ENCODE measurements at places on chromosomes 13 and 19. TPM values are rescaled to one million over a fixed set of nuclear protein-coding genes. Genes with fewer than 3 reads are reported as not detected.

- no peaks in the 10 kb centered on the region for H3K36me3 ChIP-seq
- no peaks in the 10 kb centered on the region for H3K27me3 ChIP-seq
- peak overlapping the region; percentile 10 for H3K4me3 ChIP-seq
- no peaks in the 10 kb centered on the region for H3K4me1 ChIP-seq
These were observed 233.0 kb upstream of the PRR20A start for GRCh38 chr13:56907766-56908165.

GRCh38 chr19:540867-541637, 2.8 kb upstream of the GZMM start:
- H3K27ac ChIP-seq = no peak overlapping the region
- no peaks in the 10 kb centered on the region for H3K4me1 ChIP-seq
- DNase-seq = no peak
- no peak overlapping the region for H3K4me3 ChIP-seq

GRCh38 chr19:7658219-7658686, 10.6 kb upstream of the RETN start:
- no peaks in the 10 kb centered on the region for H3K27me3 ChIP-seq
- H3K4me1 ChIP-seq = no peaks in the 10 kb centered on the region
- H3K36me3 ChIP-seq = no peaks in the 10 kb centered on the region
- no peak overlapping the region for H3K27ac ChIP-seq
- no peak overlapping the region for H3K4me3 ChIP-seq

GRCh38 chr13:20869540-20869939, 33.0 kb downstream of the XPO4 start:
- no peaks in the 10 kb centered on the region for H3K36me3 ChIP-seq
- no peak overlapping the region for H3K4me3 ChIP-seq
- no peak overlapping the region for H3K27ac ChIP-seq
- H3K27me3 ChIP-seq = no peaks in the 10 kb centered on the region

GRCh38 chr13:96581741-96582140, 412.5 kb downstream of the OXGR1 start:
- no peaks in the 10 kb centered on the region for H3K36me3 ChIP-seq
- no peak overlapping the region for H3K4me3 ChIP-seq
- no peak for DNase-seq
- H3K27me3 ChIP-seq = no peaks in the 10 kb centered on the region
- H3K4me1 ChIP-seq = no peaks in the 10 kb centered on the region
- no peak overlapping the region for H3K27ac ChIP-seq

- H3K4me3 ChIP-seq = no peak overlapping the region
- H3K36me3 ChIP-seq = no peaks in the 10 kb centered on the region
- no peak for DNase-seq
These were observed 15.9 kb downstream of the CBY2 start for GRCh38 chr13:45718063-45718462.

DNA sequence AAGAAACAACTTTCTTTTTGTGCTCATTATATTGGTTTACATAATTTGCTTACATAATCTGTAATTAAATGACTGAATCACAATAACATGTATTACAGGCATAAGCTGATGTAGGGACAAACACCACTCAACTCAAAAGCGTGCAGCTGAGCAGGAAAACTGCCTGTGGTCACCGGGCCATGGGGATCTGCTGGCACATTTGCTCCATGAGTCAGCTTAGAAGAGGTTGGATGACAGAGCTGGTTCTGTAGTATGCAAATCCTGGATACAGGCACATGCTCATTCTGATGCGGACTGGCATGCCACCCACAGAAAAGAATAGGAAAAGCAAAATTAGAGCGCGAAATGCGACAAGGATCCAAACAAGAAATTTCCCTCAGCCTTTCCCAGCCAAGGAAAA, 128.6 kb downstream of the USP12 start:
- no peaks in the 10 kb centered on the region for H3K27me3 ChIP-seq
- no peaks in the 10 kb centered on the region for H3K36me3 ChIP-seq
- H3K4me1 ChIP-seq = no peaks in the 10 kb centered on the region

DNA sequence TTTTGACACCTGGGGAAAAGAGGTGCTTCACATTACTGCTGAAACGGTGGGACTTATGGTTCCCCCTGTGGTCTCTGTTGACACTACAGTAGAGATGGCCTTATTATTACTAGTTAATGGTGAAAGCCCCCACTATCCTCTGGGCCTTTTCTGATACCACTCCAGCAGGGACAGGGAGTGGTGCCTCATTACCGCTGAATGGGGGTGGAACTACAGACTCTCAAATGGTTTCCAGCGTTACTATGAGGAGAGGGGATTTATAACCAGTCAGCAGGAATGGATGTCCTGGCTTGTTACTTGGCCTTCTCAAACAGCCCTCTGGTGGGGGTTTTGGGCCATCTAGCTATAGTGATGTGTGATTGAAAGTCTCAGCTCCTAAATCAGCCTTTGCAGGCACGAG, 96.7 kb upstream of the DIAPH3 start:
- H3K27ac ChIP-seq = no peak overlapping the region
- H3K27me3 ChIP-seq = no peaks in the 10 kb centered on the region
- no peak for DNase-seq
- H3K36me3 ChIP-seq = no peaks in the 10 kb centered on the region
- no peak overlapping the region for H3K4me3 ChIP-seq

- peak overlapping the region; percentile 93 for H3K27ac ChIP-seq
- no peak for DNase-seq
- H3K27me3 ChIP-seq = no peaks in the 10 kb centered on the region
- H3K36me3 ChIP-seq = no peaks in the 10 kb centered on the region
- peak overlapping the region; percentile 86 for H3K4me3 ChIP-seq
These were observed 1.0 kb upstream of the ETHE1 start for GRCh38 chr19:43527860-43528622.

- DNase-seq = no peak
- no peaks in the 10 kb centered on the region for H3K4me1 ChIP-seq
- no peak overlapping the region for H3K4me3 ChIP-seq
- H3K27ac ChIP-seq = peak overlapping the region; percentile 30
- H3K27me3 ChIP-seq = no peaks in the 10 kb centered on the region
- H3K36me3 ChIP-seq = no peaks in the 10 kb centered on the region
These were observed 10.8 kb upstream of the CCNA1 start for GRCh38 chr13:36421447-36421846.

- H3K36me3 ChIP-seq = no peaks in the 10 kb centered on the region
- H3K27ac ChIP-seq = no peak overlapping the region
- no peak for DNase-seq
- H3K4me1 ChIP-seq = no peaks in the 10 kb centered on the region
These were observed 39.5 kb upstream of the CNMD start for GRCh38 chr13:52779103-52779502.

- H3K27me3 ChIP-seq = no peaks in the 10 kb centered on the region
- no peaks in the 10 kb centered on the region for H3K36me3 ChIP-seq
- no peak overlapping the region for H3K27ac ChIP-seq
- no peak for DNase-seq
- no peak overlapping the region for H3K4me3 ChIP-seq
These were observed 524.2 kb upstream of the NBEA start for GRCh38 chr13:34417896-34418295.

DNA sequence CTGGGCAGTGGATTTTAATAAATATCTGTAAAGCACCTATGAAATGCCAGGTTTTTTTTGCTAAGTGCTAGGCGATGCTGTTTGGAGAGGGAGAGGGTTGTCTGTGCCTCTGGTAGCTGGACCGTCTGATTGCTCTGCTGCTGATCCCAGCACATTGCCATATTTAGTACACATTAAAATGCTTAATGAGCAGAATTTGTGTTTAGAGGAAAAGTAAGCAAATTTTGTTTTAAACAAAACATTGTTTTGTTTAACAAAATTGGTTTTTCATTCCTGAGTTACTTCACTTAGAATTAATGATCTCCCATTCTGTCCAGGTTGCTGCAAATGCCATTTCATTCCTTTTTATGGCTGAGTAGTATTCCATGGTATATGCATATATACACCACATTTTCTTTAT, 85.2 kb downstream of the LMO7 start:
- no peak overlapping the region for H3K4me3 ChIP-seq
- H3K27ac ChIP-seq = no peak overlapping the region
- no peak for DNase-seq
- no peaks in the 10 kb centered on the region for H3K4me1 ChIP-seq

DNA sequence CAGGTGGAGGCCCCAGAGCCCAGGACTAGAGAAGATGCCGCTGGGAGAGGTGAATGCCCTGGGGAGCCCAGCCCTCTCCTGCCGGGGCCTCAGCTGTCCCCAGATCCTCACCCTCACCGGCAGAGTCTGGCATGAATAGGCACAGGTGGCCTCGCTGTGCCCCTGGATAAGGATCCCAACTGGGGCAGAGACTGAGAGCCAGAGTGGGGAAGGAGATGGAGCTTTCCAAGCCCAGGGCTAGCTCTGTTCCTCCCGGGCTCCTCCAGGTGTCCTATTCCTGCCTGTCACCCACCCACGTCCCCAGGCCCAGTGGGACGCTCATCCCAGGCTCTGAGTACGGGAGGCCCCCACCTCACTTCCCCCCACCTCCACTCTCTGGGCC, 16.5 kb downstream of the PRR36 start:
- no peak overlapping the region for H3K27ac ChIP-seq
- H3K4me1 ChIP-seq = peaks cover 10% of the 10 kb centered on the region
- no peaks in the 10 kb centered on the region for H3K36me3 ChIP-seq

Gene PABPC3
- total RNA-seq = 0.15 TPM

Gene DKKL1
- 0.64 TPM for total RNA-seq

Gene XRCC1
- 29.0 TPM for total RNA-seq

Gene C1QTNF9
- 0.15 TPM for total RNA-seq

Gene NLRP7
- total RNA-seq = not detected

Gene ARHGAP35
- 60.3 TPM for total RNA-seq

Gene RFPL4AL1
- total RNA-seq = not detected

Gene MISP
- 3.6 TPM for total RNA-seq

Gene PSG3
- total RNA-seq = not detected

Gene STOML3
- total RNA-seq = not detected

Gene KIR2DL4
- 0.32 TPM for total RNA-seq

Gene MIA
- total RNA-seq = not detected

All from breast epithelium (tissue), 4 donors.